AG09309 (cell line): ENCODE measurements at places on chromosomes 5 and 9.

DNA sequence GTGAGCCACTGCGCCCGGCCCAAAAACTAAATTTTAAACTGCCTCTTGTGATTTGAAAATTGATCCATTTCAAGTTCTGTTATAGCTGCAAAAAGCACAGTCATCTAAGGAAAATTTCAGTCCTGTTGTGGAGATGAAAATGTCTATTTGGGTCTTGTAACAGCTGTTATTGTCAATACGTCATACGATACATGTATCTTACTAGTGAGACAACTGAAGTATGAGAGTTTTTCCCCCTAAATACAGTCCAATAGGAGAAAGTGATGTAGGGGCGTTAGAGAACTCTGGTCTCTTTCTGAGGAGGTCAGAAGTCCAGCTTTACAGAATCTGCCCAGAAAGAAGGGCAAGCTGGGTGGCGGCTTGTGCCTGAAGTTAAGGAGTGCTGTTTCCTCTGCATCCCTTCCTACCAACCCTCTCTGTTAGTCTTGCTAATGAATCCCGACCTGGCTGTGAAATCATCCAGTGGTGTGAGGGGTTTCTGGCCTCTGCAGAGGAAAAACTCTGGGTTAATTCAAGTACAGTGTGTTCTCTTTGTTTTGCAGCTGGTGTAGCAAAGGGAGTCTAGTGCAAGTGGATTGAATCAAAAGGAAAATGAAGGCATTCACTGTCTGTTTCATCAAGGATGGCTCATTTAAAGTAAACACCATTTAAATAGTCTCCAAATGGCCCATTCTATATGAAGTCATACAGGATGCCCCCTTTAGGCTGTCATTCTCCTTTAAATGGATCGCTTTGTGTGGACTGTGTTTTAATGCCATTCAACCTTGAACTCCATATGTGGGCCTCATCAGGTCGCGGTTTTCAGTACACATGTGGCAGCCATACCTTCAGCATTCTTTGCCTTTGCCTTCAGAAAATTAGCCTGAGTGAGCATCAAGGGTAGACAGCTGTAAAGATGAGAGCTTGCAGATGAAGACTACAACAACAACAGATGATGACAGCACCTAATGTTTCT lies 59.0 kb downstream of the AOPEP start:
- DNase-seq, result no peak

DNA sequence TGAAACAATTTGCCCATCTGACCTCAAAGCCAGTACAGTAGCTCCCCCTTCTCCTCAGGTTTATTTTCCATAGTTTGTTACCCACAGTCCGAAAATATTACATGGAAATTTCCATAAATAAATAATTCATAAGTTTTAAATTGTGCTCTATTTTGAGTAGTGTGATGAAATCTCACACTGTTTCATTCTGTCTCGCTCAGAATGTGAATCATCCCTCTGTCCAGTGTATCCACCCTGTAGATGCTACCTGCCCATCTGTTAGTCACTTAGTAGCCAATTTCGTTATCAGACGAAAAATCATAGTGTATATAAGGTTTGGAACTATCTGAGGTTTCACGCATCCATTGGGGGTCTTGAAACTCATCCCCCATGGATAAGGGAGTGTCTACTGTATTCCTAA lies 100.7 kb upstream of the IL7R start:
- no peak for DNase-seq

DNA sequence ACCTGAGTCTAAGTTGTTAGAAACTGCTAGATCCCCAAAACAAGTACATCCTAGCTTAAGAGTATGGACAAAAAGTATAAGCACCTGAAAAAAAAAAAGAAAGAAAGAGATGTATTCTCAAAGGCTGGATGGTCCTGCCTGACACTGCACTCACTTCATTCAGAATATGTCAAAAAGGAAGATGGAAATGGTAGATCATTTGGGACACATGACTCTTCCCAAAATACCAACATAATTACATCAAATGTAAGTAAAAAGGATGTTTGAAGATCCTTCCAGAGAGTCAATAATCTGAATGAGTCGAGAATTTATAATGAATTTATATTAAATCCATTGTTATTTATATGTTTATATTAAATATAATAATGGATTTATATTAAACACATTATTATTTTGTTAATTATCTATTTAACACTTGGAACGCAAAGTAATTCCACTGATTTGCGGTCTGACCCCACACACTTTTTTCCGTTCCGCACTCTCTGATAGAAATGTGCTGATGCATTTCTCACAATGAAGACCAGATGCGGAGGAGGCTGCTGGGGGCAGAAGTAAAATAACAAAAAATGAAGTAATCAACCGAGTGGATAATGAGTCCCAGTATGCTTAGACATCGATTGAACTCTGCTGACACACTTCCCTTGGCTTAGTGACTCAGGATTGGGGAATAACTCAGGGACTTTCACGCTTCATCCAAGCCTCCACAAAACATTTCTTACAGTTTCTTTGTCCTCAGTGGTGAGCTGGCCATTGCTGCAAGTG lies 201.2 kb downstream of the ADAMTS12 start:
- DNase-seq, result peak; percentile 86

- DNase-seq, result no peak
Measured at GRCh38 chr5:168727547-168727946, 148.4 kb upstream of the PANK3 start.
